ENCODE measurements at places on chromosomes 3 and 15.
A peak's percentile ranks its signal among the peaks of the same experiment; 100 is the strongest.

GRCh38 chr3:11076711-11077110, 77.6 kb upstream of the HRH1 start:
- no peak for DNase-seq

- DNase-seq: no peak
These were observed 313.2 kb downstream of the POLQ start for GRCh38 chr3:121232309-121233225.

DNA sequence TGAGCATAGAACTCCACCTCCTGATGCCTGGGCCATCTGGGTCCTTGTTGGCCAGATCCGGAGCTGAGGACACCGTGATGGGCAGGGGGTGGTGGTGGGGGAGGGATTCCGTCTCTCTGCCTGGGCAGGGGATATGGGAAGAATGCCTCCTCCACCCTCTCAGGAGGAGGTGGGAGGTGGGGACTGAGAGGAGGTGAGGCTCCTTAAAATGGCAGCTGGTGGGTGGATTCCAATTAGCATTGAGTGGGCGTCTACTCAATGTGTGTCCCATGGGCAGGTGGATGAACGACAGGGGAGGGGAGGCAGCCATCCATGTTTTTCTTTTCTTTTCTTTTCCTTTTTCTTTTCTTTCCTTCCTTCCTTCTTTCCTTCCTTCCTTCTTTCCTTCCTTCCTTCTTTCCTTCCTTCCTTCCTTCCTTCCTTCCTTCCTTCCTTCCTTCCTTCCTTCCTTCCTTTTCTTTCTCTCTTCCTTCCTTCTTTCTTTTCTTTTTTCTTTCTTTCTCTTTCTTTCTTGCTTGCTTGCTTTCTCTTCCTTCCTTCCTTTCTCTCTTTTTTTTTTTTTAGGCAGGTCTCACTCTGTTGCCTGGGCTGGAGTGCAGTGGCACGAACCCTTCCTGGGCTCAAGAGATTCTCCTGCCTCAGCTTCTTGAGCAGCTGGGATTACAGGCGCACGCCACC, 5.0 kb downstream of the SLC28A1 start:
- DNase-seq: no peak

- DNase-seq: no peak
These were observed 333.5 kb upstream of the AZI2 start for GRCh38 chr3:28682121-28682520.

DNA sequence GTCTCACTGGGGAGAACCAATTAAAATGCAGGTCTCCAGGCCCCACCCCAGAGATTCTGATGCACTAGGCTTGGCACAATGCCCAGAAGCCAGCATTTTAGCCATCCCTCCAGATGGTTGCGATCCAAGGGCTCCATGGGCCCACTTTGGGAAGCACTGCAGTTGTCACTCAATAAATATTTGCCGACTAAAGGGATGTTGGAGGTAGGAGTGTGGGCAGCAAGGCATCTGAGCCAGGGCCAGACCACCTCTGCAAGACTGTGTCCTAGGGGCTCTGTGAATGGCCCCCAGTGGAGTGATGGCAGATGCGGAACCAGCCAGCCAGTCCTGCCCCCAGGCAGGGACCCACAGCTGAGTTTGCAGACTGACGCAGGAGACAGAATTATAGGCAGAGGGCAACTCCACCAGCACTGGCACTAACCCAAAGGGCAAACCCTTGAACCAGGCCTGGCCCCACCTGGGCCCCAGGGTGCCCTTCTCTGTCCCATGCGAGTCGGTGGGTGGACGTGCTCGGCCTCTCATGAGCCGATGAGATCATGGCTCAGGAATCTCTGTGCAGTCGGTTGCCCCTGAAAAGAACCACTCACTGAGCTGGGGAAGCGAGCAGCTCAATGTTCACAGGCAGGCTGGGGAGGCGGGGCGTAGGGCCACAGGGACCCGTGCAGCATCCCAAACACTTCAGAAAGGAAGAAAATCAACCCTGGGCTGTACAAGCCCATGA, 49.7 kb downstream of the SEMA5B start:
- no peak for DNase-seq

DNA sequence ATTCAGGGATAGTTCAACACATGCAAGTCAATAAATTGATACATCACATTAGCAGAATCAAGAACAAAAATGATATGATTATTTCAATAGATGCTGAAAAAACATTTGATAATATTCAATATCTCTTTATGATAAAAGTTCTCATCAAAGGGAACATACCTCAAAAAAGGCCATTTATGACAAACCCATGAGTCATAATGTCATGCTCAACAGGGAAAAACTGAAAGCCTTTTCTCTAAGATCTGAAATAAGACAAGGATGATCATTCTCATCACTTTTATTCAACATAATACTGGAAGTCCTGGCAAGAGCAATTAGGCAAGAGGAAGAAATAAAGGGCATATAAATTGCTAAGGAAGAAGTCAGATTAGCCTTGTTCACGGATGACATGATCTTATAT, 54.1 kb upstream of the TMEM158 start:
- no peak for DNase-seq

- peak; percentile 50 for DNase-seq
These were observed 2.4 kb downstream of the CIB1 start for GRCh38 chr15:90231028-90232017.

- no peak for DNase-seq
These were observed 84.0 kb upstream of the SKOR1 start for GRCh38 chr15:67741308-67741707.

DNA sequence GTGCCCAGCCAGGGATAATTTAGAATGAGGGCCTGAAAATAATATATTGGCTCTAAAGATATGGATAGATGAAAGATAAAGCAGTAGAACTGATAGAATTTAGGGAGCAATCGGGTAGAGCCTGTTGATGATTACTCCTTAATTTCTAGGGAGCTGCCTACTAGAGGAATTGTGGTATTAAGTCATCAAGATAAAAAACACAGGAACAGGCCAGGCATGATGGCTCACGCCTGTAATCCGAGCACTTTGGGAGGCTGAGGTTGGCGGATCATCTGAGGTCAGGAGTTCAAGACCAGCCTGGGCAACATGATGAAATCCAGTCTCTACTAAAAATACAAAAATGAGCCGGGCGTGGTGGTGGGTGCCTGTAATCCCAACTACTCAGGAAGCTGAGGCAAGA, 130.4 kb downstream of the PCCB start:
- no peak for DNase-seq

- no peak for DNase-seq
These were observed 7.8 kb downstream of the SLC24A1 start for GRCh38 chr15:65629548-65629947.

DNA sequence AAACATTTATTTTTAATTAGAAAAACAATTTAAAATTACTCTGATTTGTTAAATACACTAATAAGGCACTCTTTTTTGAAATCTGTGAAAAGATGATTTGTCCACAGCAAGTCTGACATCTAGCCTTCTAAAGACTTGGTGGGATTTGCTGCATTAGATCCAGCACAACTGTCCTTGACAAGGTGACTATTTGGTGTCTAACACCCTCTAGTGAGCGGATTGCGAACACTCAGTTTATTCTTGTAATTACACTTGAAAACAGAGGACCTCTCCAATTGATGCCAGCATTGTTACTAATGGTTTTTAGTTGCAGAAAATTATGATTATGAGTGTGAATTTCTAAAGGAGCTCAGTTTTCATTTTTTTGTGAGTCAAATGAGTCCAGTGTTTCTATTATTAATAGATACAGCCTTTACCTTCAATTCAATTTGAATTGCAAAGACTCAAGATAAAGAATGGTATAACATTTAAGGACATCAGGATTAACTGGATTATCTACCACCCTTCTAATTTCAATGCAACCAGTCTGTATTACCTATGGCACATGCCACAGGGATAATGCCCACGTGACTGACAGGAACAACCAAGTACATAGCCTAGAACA, 29.7 kb upstream of the STRIT1 start:
- no peak for DNase-seq

GRCh38 chr3:162354356-162354755, 857.7 kb downstream of the OTOL1 start:
- no peak for DNase-seq

DNA sequence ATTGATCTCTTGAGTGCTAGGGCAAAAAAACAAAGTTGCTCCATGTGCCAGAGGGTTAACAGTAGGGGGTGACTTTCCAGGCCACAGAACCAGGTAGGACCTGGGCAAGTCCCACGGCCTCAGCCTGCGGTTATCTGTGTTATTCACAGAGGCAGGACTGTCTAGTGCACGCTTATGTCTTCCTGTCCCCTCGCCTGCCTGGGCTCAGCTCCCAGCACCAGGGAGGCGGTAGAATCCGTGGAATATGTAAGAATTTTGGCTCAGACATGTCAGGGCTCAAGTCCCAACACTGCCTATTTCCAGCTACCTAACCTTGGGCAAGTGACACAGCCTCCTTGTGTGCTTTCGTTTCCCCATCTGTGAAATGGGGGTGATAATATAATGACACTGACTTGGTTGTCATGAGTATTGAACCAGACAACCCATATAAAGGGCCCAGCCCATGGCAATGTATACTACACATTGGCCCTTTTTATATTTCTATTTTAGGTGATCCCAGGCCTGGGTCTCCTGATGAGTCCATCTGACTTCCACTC, 44.3 kb upstream of the FLNB start:
- DNase-seq: no peak

DNA sequence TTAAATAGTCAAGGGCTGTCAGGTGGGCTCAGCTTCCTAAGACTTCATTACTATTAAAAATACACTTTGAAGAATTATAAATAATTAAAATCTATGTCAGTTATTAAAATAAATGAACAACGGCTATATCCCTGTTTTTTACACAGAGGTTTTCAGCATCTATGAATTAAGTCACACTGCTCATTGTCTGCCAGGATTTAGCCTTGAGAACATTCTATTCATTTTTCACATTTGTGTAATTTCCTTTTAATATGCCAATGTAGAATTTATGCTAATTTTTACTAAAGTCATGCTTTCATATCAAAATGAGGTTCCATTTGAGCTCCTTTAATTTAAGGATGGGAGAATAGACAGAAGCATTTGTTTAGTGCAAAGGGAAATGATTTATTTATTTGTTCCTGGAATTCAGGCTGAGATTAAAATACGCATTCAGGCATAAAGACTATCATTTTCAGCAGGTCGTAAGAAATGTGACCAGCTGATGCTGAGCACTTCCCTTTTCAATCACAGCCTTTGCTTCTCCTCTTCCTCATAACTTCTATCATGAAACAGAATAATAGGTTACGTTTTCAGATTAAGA, 345.1 kb downstream of the MFSD1 start:
- DNase-seq: no peak

- DNase-seq: no peak
These were observed 97.2 kb upstream of the CTNNB1 start for GRCh38 chr3:41102053-41102556.

DNA sequence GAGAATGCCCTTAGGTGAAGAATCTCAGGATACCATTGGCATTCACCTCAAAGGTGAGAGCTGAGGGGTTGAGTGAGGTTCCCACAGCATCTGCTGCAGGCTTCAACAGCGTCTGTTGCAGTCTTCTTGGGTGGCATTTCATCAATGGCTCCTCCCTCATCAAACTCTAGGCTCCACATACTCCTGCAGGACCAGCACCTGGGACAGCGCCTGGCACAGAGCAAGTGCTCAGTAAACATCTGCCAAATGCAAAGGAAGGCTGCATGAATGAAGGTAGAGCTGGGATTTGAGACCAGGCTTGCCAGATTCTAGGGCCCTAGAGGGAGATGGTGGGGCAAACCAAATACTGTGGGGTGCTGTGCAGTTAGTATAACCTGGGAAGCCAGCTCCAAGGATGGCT, 9.6 kb downstream of the TRH start:
- no peak for DNase-seq

DNA sequence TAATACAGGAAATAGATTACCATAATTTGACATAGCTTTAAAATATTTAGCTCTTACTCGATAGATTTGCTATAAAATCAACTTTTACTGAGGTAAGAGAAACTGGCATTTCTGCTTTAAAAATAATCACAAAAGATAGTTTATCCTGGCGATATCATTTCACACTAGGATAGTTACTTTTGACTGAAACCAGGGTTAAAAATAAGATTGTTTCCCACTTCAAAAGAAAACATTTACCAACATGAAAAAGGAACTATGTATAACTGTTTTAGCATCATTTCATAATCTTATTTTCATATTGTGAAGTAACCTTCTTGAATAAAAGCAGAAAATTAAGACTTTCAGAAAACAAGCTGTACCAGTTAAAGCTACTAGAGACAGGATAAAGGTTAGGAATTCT, 15.3 kb downstream of the PSMD6 start:
- DNase-seq: no peak

DNA sequence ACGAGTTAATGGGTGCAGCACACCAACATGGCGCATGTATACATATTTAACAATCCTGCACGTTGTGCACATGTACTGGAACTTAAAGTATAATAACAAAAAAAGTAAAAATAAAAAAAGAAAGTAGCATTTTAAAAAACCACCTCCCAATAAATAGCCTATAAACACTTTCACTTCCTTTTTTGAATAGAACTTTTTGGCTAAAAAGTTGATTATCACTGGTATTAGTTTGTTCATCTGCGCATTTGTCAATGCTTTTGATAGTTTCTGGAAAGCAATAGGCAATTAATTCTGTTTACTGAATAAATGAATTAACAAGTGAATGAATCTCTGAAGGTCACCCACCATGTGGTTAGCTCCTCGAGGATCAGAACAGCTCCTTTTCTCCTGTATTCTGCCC, 179.9 kb downstream of the SLC9A9 start:
- DNase-seq: no peak

- no peak for DNase-seq
These were observed 544 bp upstream of the GATM start for GRCh38 chr15:45378913-45379262.

DNA sequence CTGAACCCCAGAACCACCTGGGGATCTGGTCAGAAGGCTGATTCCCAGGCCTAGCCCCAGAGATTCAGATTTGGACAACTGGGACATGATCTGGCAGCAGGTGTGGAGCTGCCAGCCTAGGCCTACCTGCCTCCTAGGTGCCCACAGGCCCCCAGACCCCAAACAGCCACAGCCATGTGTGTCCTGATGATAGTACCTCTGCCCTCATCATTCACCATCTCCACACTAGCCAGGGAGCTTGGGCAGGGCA, 34.7 kb downstream of the HMCES start:
- no peak for DNase-seq

GRCh38 chr3:188936597-188937107, 235.1 kb upstream of the TPRG1 start:
- DNase-seq: no peak

GRCh38 chr3:180321534-180321933, 280.4 kb upstream of the TTC14 start:
- no peak for DNase-seq

DNA sequence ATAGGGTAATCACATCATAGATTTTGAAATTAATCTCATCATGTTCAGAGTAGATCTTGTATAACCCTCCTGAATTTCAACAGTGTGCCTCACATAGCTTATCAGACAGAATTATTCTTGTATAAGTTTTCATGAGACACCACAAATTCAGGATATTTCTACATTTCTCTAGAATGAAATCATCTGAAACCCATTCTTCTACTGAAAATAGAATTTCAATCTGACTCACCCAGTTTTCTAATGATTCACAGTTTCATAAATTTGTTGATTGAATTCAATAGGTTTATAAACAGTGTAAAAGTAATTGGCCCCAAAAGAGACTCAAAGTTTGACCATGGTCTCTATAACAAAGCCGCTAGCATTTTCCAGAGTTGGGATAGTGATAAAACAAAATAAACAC, 1082.6 kb upstream of the EPHA6 start:
- DNase-seq: no peak

Data from activated T-cell treated with anti-CD3 and anti-CD28 coated beads for 4 hours (primary cell).